ENCODE measurements at places on chromosomes 12 and 14.

DNA sequence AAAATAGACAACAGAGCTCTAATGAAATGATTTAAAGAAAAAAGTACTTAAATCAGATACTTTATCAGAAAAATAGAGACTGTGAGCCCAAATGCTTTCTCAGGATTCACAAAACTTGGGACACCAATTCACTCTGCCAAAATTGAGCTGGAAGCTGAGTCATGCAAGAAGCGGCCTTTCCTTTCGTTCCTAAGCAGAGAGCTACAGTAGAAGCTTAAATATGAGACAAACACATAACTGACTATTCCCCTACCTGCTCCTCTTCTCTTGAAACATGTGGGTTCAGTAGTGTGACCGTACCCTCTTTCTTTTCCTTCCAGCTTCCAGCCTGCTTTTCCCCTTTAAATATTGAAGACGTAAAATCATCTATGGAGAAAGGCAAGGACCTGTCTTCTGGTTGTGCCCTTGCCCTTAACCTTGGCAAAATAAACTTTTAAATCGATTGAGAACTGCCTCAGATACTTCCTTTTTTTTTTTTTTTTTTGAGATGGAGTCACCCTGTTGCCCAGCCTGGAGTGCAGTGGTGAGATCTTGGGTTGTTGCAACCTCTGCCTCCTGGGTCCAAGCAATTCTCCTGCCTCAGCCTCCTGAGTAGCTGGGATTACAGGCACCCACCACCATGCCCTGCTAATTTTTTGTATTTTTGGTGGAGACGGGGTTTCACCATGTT lies 4.4 kb upstream of the SDS start:
- no peak for DNase-seq

- DNase-seq, result no peak
These were observed 308.7 kb downstream of the RPAP3 start for GRCh38 chr12:47396902-47397663.

DNA sequence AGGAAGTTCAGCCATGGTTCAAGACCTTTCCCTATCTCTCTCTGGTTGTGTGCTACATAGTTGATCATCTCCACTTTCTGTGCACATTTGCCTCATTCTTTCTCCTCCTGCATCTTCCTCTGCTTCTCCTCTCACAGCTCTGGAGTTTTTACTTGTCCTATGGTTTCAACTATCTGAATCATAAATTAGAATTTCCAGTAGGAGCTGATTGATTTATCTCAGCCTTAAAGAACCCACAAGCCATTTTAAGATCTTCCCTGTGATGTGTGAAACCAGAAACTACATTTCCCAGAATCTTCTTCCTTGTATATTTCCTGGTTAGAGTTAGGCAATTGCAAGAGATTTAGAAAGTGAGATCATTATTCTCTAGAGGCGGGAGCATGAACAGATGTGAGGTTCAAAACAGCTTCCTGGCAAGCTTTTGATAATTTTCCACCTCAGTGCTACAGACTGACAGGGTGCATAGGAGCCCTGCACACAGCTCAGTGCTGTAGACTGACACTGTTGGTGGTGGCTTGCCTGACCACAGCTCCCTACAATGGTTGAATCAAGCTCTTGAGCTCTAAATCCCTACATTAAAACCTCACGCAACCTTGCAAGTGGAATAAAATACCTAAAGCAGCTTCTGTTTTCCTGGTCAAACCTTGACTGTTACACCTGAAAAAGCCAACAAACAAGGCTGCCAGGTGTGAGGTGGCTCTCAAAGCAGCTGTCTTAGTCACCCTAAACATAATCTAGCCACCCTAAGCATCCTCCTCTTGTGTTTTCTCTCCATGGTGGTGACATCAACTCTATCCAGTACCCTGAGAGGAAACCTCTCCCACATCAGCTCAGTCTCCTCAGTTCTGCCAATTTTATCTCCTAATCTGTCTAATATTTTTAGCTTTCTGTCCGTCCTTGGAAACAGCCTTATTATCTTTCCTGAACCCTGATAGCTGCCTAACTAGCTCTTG lies 21.5 kb upstream of the IFNG start:
- no peak for DNase-seq

DNA sequence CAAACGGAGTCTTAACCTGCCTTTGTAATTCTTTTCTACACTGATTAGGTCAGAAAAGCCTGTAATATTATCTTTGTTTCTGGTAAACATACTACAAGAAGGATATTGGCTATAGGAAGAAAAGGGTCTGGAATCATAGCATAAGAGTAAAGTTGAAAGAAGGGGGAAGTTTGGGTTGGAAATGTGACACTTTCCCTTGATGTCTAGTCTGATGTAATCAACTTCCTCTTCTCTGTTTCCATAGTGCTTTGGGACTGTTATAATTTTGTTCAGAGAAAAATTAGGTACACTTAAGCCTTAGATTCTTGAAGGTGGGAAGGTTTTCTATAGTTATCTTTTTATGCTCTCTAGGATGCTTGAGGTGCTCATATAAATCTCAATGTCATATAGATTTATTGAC lies 322.2 kb downstream of the AEBP2 start:
- no peak for DNase-seq

GRCh38 chr14:74324931-74325361 lies 22.2 kb upstream of the ABCD4 start:
- DNase-seq, result no peak

DNA sequence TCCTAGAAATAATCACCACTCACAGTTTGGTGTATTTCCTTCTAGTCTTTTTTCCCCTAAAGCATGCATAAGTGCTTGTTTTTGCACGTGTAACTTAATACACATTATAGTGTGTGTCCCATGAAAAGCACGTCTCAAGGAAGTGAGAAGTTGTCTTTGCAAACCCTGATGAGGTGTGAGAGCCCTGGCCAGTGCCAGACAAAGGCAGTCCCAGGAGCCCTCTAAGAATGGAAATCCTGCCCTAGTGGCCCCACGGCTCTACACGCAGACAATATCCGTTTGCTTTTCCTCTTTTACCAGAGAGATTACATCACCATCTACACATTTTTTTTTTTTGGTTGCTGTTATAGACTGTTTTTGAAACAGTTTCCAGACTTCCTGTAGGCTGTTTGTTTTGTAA lies 85.5 kb upstream of the FZD10 start:
- no peak for DNase-seq

- no peak for DNase-seq
These were observed 28.7 kb upstream of the REP15 start for GRCh38 chr12:27667540-27667939.

- no peak for DNase-seq
These were observed 27.7 kb downstream of the PPP1R13B start for GRCh38 chr14:103819503-103820307.

GRCh38 chr12:15356951-15357364 lies 34.6 kb downstream of the PTPRO start:
- DNase-seq, result no peak

GRCh38 chr14:102891556-102891955 lies 30.9 kb upstream of the AMN start:
- no peak for DNase-seq

DNA sequence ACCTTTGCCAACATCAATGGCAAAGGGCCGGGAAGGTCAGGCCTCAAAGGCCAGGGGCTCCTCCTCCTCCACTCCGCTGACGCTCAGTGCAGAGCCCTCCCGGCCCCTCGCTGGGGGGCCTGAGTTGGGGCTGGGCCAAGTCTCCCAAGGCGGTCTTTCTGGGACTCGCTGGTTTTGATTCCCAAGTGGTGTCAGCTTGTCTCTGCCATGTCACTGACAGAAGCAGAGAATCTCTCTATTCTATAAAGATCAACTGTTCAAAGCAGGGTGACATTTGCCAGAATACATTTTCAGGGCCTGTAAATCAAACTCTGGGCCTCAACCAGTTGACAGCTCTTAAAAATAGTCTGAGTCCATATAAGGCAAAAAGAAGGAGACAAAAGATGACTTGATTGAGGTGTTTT lies 75.9 kb downstream of the CCDC88C start:
- no peak for DNase-seq

DNA sequence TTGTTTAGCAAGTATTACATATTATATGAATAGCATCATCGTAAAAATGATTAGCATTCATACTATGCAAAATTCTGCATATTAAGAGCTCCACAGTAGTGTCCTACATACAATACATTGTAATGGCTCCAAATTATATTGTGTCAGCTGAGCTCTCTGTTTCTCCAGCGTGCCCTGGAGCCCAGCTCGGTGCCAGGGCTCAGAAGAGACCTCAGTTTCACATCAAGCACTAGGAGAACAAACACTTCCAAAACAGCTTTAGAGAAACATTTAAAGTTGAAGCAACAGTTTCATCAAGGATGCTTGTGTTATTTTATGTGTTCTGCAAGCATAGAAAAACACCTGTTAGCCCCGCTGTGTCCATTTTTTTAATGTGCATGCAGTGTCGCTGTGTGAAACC lies 456.9 kb downstream of the EGLN3 start:
- no peak for DNase-seq

DNA sequence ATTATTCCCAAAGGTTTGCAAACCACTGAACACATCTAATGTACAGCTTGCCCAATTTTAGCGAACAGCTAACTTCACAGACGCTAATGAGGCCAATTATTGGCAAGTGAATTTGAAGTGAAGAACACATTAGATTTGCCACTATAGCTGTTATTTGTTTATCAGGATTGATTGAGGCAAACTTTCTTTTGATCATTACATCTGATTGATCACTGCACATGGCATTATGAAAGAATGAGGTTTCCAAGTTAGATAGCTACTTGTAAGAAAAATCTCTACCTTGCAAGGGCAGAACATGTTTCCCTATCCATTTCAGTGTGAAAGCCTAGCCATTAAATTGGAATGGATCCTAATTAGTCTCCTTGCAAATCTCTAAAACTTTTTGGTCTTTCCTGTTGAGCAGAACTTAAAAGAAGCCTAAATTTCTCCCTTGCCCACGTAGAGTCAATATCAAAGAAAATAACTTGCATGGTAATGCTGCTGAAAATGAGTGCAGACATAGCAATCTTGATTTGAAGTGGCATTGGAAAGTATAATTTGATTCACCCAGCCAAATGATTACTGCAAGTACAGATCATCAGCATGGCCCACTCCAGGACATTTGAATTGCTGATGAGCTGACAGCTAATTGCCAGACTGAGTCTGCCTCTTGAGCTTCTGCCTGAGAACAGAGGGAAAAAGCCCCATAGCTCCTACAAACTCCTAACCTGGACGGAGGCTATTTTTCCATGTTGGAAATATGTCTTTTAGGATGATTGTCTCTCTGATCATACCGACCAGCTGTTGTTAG lies 98.6 kb downstream of the TPH2 start:
- DNase-seq, result no peak
